ENCODE measurements at places on chromosomes 2 and 18. TPM values are rescaled to one million over a fixed set of nuclear protein-coding genes. Genes with fewer than 3 reads are reported as not detected.

IL1RL2 gene
- 0.30 TPM for total RNA-seq

CCDC68 gene
- 5.1 TPM for total RNA-seq

PSMD1 gene
- total RNA-seq: 90.5 TPM

- DNase-seq: no peak
Observed at GRCh38 chr2:126317790-126318431, 338.0 kb upstream of the GYPC start.

DNA sequence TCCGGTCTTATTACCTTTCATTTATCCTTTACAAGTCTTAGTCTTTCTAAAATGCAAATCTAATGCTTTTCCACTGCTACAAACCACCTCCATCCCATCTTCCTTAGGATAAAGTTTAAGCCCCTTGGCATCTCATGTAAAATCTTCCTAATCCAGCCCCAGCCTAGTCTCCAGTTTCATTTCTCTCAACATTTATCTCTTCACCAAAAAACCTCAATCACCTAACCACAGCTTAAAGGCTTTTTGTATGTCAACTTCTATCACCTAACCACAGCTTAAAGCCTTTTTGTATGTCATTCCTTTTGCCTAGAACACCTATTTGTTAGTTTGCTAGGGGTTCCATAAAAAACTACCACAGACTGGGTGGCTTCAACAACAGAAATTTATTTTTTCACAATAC lies 4.2 kb downstream of the TRAK2 start:
- no peak for DNase-seq
